ENCODE measurements at places on chromosomes 11 and 22.

DNA sequence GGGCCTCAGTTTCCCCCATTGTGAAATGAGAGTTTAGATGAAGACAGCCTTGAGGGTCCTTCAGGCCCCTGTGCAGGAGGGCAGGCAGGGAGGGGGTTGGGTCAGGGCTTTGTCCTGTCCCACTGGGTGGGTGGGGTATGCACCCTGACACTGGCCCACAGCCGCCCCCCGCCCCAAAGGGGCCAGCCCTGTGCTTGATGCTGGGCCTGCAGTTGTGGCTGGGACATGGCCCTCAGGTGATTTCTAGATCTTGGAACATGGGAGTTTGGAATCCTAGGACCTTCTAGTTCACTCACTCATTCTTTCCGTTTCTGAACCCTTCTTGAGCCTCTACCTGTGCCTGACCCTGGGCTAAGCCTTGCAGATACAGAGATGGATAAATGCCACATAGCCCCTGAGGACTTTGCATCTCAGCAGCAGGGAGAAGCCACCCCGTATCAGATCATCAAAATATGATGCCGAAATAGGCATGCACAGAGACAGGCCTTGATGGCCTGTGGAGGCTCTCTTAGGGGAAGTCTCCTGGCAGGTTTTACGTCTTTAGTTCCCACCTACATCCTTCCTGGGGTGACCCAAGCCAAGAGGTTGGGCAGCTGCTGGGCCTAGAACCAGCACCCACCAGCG is 76.0 kb downstream of the FBLN1 start:
- no peak for DNase-seq

DNA sequence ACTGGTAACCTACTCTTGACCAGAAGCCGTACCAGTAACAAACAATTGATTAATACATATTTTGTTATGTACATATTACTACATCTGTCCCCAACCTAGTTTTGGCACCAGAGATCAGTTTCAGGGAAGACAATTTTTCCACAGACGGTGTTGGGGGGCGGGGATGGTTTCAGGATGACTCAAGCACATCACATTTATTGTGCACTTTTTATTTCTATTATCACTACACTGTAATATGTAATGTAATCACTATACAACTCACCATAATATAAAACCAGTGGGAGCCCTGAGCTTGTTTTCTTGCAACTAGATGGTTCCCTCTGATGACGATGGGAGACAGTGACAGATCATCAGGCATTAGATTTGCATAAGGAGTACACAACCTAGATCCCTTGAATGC is 15.5 kb downstream of the DGCR8 start:
- DNase-seq, result no peak

DNA sequence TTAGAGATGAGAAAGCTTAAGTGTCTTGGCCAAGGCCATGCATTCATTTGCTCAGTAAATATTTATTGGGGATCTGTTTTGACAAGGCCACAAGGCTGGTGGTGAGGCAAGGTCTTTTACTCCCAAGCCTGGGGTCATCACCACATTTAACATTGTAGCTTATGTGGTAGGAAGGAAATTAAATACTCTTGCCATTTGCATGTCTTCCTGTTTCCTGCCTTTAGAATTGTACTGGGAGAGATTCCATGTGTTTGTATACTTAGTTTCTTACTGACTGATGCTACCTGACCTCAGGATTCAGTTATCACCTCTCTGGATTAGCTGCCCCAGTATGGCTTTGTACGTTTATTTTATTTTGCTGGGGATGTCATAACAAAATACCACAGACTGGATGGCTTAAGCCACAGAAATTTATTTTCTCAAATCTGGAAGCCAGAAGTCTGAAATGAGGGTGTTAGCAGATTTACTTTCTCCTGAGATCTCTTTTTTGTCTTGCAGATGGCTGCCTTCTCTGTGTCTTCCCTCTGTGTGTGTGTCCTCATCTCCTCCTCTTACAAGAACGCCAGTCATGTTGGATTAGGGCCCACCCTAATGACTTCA is 44.8 kb downstream of the SPECC1L start:
- no peak for DNase-seq

DNA sequence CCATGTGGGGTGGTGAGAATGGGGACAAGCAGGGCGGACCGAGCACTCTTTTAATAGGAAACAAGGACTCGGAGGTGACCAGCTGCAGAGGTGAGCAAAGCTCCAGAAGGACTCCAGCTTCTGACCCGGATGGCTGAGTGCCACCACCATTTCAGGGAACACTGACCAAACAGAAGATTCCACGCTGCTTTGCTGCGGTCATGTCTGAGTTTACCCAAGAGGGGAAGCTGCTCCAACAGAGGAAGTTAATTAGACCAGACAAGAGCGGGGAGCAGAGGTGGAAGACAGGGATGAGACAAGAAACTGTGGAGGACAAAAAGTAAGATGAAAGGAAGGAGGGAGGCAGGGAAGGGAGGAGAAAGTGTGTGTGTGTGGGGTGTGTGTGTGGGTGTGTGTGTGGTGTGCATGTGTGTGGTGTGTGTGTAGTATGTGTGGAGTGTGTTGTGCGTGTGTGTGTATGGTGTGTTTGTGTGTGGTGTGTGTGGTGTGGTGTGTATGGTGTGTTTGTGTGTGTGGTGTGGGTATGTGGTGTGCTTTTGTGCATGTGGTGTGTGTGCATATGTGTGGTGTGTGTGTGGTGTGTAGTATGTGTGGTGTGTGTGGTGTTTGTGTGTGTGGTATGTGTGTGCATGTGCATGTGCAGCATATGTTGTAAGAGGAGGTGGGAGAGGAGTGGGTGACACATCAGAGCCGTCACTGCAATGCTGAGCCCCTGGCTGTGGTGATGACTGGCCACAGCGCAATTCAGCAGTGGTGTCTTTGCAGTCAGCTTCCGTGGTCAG is 82.2 kb upstream of the AKIP1 start:
- no peak for DNase-seq

GRCh38 chr11:31340903-31341572 is 28.5 kb downstream of the DCDC1 start:
- no peak for DNase-seq

DNA sequence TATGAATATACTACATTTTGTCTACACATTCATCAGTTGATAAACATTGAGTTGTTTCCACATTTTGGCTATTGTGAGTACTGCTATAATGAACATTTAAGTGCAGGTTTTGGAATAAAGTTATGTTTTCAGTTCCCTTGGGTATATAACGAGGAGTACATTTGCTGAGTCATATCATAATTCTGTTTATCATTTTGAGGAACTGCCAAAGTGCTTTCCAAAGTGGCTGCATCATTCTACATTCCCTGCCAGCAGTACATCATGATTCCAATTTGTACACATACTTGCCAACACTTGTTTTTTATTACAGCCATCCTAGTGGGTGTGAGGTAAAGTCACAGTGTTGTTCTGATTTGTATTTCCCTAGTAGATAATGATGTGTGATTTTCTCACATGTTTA is 1458.6 kb upstream of the TENM4 start:
- no peak for DNase-seq

- no peak for DNase-seq
Observed at GRCh38 chr11:83671289-83671688, 385.1 kb upstream of the CCDC90B start.

DNA sequence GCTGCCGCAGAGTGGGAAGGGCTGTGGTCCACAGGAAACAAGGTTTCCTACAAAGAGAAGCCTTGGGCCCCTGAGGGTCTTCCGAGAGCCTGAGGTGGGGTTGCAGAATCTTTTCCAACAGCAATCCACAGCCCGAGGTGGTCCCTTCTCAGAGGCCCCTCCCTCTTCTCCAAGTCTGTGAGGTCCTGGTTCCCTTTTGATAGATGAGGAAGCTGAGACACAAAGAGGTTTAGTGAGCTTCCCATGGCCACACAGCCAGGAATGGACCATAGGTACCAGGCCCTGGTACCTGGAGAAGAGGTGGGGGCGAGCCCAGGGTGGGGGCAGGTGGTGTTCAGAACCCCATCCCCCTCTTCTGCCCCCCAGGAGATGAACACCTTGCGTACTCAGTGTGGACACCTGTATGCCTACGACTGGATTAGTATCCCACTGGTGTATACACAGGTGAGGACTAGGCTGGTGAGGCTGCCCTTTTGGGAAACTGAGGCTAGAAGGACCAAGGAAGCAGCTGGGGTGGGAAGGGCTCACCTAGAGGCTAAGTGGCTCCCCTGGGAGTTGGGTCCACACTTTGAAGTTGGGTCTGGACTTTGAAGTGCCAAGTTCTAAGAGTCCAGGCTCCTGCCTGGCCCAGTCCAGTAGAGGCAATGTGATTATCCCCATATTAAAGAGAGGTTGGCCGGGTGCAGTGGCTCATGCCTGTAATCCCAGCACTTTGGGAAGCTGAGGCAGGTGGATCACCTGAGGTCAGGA is 7.0 kb downstream of the BEST1 start:
- no peak for DNase-seq

DNA sequence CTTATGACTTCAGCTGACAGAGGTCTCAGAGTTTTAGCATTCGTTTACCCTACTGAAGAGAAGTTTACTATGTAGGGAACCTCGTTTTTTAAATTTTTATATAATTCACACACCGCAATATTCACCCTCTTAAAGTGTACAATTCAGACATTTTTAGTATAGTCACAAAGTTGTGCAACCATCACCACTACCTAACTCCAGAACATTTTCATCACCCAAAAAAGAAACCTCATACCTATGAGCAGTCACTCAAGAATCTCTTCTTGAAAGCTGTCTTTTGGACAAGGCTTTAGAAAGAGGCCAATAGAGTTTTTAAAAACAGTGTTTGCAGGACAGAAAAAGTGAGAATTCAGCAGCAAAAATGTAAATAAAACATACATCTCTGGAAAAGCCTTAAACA is 39.5 kb upstream of the CLNS1A start:
- no peak for DNase-seq

- DNase-seq, result no peak
Observed at GRCh38 chr11:16204261-16204660, 152.1 kb downstream of the SOX6 start.

- DNase-seq, result no peak
Observed at GRCh38 chr11:127818625-127819024, 768.7 kb downstream of the ETS1 start.

DNA sequence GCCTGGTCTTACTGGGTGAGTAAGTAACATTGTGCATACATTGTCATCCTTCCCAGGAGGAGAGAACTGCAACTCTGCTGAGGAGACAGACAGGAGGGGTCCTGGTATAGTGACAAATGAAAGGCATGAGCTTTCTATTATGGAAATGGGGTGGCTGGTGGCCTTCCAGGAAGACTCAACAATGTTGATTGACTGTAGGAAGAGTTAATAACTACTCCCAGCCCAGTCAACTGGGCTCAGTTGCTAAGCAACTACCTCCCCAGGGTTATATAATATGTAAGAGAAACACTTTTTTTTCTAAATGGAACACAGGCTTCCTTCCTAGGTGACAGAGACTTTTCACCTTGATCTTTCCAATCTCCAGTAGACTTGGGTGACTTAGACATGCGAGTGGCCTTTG is 28.2 kb downstream of the SEZ6L start:
- no peak for DNase-seq

DNA sequence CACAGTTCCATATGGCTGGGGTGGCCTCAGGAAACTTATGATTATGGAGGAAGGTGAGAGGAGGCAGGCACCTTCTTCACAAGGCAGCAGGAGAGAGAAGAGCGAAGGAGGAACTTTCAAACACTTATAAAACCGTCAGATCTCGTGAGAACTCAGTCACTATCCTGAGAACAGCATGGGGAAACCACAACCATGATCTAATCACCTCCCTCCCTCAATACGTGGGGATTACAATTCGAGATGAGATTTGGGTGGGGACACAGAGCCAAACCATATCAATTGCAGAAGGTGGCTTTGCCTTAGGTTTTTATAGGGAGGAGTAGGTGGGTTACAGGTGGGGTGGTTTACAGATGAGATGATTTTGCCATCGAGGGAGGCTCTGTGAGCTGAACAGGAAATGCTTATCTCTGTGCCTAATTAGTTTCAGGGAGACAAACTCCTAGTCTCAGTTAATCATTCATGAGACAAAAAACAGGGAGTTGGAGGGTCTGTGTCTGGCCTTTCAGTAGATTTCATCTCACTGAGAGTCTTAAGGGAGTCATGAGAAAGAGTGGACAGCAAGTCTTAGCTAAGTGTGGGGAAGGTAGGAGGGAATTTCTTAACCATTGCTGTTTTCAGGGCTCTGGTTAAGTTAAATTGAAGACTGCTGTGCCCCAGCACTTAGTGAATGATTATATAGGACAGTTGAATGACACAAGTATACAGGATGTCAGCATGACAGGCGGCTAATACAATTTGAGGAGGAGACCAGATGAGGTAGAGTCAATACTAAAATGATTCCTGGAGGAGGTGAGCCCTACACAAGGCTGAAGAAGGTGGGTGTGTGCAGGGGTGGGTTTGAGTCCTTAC is 47.7 kb downstream of the CWC15 start:
- no peak for DNase-seq

DNA sequence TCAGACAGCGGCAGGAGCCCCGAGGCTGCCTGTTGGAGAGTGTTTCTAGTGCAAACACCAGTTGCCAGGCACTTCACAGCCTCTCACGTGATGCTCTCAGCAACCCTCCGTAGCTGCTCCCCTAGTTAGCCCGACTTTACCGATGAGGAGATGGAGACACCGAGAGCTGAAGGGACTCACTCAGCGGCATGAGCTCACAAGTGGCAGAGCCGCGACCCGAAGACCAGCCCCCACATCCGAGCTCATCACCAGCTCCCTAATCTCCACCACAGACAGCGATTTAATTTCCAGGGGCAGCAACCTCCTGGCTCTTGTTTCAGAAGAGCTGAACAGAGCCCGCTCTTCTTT is 28.7 kb upstream of the RTL6 start:
- no peak for DNase-seq

- DNase-seq, result peak; percentile 48
Observed at GRCh38 chr11:22432291-22433093, 94.3 kb downstream of the SLC17A6 start.

- DNase-seq, result no peak
Observed at GRCh38 chr11:111906680-111907079, 4.9 kb downstream of the CRYAB start.

DNA sequence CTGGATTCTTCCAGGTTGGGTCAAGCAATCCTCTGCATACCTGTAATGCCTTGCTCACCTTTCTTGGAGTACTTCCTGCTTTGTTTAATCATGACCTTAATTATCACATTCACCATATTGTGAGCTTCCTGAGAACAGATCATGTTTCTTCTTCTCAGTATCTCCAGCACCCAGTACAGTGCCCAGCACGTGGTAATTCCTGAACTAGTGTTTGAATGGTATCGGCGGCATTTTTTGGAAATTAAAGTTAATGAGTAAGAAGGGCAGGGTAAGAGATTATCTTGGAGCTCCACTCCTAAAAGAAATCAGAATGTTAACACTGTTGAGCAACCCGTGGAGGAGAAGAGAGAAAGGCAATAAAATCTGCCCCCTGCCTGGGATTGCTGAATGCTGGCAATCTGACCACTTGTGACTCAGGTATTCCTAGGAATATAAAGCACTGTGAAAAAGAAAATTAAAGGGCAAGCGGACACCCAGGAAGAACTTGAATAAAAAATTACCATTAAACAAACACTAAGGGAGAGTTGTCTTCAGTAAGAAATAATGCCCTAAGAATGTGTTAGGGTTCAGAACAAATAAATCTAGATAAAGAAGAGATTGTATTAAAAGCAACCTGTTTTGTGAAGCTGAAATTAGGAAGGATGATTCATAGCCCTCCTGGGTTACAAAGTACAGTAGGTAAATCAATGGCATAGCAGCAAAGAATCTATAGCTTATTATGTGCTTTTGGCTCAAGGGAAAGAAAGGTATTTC is 92.9 kb downstream of the PDHX start:
- no peak for DNase-seq

Measured in heart left ventricle (tissue), 16 donors.